ENCODE measurements at places on chromosomes 12 and 14. TPM values are rescaled to one million over a fixed set of nuclear protein-coding genes. Genes with fewer than 3 reads are reported as not detected.

- H3K27me3 ChIP-seq: no peaks in the 10 kb centered on the region
- H3K4me3 ChIP-seq: no peak overlapping the region
- H3K4me1 ChIP-seq: peaks cover 19% of the 10 kb centered on the region
- no peak for DNase-seq
- H3K36me3 ChIP-seq: peaks cover 36% of the 10 kb centered on the region
- no peak overlapping the region for H3K27ac ChIP-seq
Measured at GRCh38 chr12:70260646-70261045, 17.4 kb downstream of the CNOT2 start.

DNA sequence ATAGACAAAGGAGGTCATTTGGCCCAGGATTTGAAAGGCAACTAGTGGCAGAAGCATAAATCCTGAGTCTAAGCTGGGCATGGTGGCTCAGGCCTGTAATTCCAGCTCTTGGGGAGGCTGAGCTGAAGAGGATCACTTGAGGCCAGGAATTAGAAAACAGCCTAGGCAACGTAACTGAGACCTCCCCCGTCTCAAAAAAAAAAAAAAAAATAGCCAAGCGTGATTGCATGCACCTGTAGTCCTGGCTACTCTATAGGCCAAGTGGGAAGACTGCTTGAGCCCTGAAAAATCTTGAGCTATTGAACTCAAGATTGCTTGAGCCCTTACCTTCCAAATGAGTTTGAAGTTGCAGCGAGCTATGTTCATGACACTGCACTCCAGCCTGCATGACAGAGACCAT is 7.8 kb downstream of the GON7 start:
- no peaks in the 10 kb centered on the region for H3K27me3 ChIP-seq
- DNase-seq: no peak
- no peak overlapping the region for H3K4me3 ChIP-seq
- H3K27ac ChIP-seq: no peak overlapping the region
- H3K36me3 ChIP-seq: peaks cover 20% of the 10 kb centered on the region
- H3K4me1 ChIP-seq: peaks cover 5% of the 10 kb centered on the region

FOXG1 gene
- total RNA-seq: not detected

KRT74 gene
- total RNA-seq: not detected

DNA sequence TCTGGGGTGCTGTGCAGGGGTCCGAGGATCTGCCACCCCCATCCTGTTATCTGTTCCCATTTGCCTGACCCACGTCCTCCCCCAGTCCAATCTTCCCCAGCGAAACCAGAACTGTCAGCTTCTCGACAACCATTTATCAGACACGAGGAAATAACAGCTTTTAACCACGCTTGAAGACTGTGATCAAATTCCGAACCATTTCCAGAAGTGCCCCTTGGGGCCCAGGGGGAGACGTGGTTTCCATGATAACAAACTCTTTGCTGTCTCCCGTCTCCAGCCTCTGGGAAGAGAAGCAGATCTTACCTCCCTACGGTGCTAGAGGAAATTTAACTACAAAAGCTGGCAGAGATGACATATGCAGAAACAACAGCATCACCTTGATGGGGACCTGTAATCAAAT is 35.1 kb upstream of the SRRM4 start:
- H3K27ac ChIP-seq: no peak overlapping the region
- no peaks in the 10 kb centered on the region for H3K27me3 ChIP-seq
- DNase-seq: no peak
- no peaks in the 10 kb centered on the region for H3K4me1 ChIP-seq
- no peaks in the 10 kb centered on the region for H3K36me3 ChIP-seq
- H3K4me3 ChIP-seq: no peak overlapping the region

GRCh38 chr12:56038022-56038655 is 3.6 kb upstream of the RPS26 start:
- no peak overlapping the region for H3K4me3 ChIP-seq
- no peaks in the 10 kb centered on the region for H3K27me3 ChIP-seq
- peaks cover 67% of the 10 kb centered on the region for H3K4me1 ChIP-seq

- H3K27me3 ChIP-seq: peaks cover 49% of the 10 kb centered on the region
- no peak for DNase-seq
- no peak overlapping the region for H3K27ac ChIP-seq
- H3K36me3 ChIP-seq: no peaks in the 10 kb centered on the region
- H3K4me1 ChIP-seq: peaks cover 17% of the 10 kb centered on the region
- H3K4me3 ChIP-seq: peak overlapping the region; percentile 57
Measured at GRCh38 chr12:79688376-79689060, 2.2 kb downstream of the PAWR start.

IL23A gene
- total RNA-seq: 3.5 TPM

DNA sequence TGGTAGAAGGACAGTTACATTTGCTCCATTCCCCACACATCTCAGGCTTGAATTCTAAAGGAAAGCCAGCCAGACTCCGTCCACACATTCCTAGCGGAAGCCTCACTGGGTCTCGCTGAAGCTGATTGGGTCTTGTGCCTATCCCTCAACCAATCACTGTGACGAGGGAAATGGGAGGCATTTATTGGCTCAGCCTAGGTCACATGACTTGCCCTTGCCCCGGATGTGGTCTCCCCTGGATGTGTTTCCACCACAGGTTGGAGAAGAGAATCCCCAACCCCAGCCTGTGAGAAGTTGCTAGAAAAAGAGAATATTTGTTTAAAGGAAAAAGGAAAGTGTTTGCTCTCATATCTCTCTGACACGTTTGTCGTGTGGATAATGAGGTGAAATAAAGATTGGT is 93.4 kb downstream of the C12orf75 start:
- H3K36me3 ChIP-seq: no peaks in the 10 kb centered on the region
- H3K4me1 ChIP-seq: peaks cover 2% of the 10 kb centered on the region
- H3K27me3 ChIP-seq: peaks cover 17% of the 10 kb centered on the region
- no peak for DNase-seq

- peaks cover 16% of the 10 kb centered on the region for H3K36me3 ChIP-seq
- no peaks in the 10 kb centered on the region for H3K27me3 ChIP-seq
- H3K4me1 ChIP-seq: peaks cover 71% of the 10 kb centered on the region
- DNase-seq: no peak
- H3K27ac ChIP-seq: peak overlapping the region; percentile 24
- no peak overlapping the region for H3K4me3 ChIP-seq
Measured at GRCh38 chr14:87996291-87996592, 3.3 kb upstream of the GALC start.

- no peaks in the 10 kb centered on the region for H3K27me3 ChIP-seq
- H3K4me3 ChIP-seq: no peak overlapping the region
- H3K4me1 ChIP-seq: no peaks in the 10 kb centered on the region
Measured at GRCh38 chr12:29907461-29907860, 123.7 kb upstream of the TMTC1 start.

SERPINA5 gene
- total RNA-seq: not detected

DDN gene
- 0.39 TPM for total RNA-seq

DNA sequence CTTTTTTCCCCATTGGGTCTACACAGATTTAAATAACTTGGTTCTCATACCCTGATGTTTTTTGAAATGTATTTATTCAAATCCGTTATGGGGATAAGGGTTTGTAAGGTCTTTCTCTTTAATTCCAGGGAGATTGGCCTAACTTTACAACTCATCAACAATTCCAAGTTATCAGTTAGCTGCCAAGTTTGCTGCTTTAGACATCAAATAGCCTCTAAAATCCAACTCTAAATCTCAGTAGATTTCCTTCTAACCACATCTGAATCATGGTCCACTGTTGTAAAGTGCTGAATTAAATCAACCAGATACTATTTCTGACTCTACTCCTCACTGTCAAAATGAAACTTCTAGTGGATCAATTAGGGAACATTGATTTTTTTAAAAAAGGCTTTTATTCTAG is 364.1 kb upstream of the E2F7 start:
- no peak overlapping the region for H3K27ac ChIP-seq
- H3K4me3 ChIP-seq: no peak overlapping the region
- DNase-seq: no peak
- no peaks in the 10 kb centered on the region for H3K36me3 ChIP-seq
- no peaks in the 10 kb centered on the region for H3K27me3 ChIP-seq
- no peaks in the 10 kb centered on the region for H3K4me1 ChIP-seq
